ENCODE measurements at places on chromosomes 7 and 10.

GRCh38 chr10:42982891-42983506, 93.9 kb upstream of the RET start:
- DNase-seq = no peak

GRCh38 chr7:122847871-122848473, 38.3 kb downstream of the CADPS2 start:
- DNase-seq = no peak

GRCh38 chr7:28641752-28642545, 229.6 kb downstream of the CREB5 start:
- DNase-seq = no peak

DNA sequence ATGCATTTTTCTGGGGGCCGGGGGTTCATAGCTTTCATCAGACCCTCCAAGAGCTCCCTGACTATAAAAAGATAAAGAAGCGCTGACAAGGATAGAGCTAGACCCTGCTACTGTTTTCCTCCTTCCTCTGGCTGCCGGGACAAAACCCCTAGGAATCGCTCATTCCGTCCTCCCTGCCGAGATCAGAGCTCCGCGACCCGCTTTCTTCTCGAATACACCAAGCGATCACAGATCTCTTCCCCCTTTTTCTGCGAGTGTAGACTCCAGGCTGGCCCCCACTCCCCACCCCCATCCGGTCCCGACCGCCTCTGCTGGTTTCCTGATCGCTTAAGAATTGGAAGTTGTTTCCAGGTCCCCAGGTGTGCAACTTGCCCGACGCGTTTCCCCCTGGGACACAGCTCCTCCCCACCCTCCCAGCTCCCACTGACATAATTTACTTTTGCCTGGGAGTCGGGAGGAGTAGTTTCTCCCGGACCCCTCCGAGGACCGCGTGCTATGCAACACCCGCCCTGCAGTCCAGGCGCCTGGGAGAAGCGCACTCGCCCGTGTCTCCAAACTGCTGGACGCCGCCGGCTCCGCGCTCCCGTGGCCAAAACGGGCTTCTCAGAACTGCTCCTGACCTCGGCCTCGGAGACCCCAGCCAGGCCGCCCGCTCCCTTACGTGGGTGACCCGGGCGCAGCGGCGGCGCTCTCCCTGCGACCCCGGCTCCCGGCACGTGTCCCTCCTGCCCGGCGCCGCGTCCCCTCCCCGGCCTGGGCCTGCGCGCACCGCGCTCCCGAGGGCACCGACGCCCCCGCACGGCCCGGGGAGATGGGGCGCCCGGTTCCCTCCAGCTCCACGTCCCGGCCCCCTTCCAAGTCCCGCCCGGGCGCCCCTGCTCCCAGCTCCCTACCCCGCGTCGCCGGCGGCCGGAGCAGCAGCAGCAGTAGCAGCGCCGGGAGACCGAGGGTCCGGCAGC, 552 bp downstream of the IL15RA start:
- no peak for DNase-seq

- DNase-seq = no peak
These were observed 92.0 kb downstream of the BBS9 start for GRCh38 chr7:33221390-33221789.

DNA sequence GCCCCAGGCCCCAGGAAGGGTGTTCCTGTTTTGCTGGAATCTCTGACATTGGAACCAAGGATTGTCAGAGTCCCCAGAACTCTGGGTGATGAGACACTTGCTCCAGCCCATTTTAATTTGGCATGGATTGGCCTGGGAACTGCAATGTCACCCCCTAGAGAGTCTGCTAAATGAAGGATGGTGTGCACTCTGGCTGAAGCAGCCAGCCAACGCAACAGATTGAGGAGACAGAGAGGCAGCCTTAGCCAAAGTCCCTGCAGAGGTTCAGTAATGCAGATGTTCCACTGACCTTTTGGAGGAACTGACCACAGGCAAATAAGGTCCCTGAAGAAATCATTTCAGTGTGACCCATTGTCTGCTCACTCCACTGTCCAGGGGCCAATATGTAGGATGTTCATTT, 13.4 kb downstream of the LRRC18 start:
- DNase-seq = no peak

- no peak for DNase-seq
These were observed 8.3 kb upstream of the ATP6V0E2 start for GRCh38 chr7:149865437-149865836.

- no peak for DNase-seq
These were observed 267.1 kb downstream of the PRPF18 start for GRCh38 chr10:13853854-13854253.

DNA sequence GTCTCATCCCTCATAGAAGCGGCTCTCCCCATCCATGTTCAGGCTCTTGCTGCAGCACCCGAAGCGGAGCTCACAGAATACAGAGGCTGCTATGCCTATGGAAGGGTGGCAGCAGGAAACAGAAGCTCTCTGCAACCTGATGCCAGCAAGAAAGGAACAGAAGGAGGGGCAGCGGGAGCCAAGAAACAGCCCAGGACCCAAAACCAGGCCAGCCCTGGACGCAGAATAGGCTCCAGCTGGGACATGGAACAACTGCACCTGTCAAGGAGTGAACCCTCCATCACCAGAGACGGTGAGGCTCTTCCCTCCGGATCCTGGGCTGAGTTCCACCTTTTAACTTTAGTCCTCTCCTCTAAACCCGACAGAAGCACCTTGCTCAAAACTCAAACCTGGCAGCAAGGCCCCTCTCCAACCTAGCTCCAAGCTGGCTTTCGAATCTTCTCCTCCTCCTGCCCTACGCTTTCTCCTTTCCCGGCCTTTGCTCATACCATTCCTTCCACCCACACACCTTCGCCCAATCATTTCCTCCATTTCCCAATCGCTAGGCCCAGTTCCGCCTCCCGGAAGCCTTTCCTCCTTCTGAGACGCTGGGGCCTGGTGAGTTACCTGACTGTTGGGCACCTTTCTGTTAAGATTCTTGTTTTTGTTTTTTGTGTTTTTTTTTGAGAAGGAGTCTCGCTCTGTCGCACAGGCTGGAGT, 122.8 kb upstream of the ZNF92 start:
- no peak for DNase-seq

DNA sequence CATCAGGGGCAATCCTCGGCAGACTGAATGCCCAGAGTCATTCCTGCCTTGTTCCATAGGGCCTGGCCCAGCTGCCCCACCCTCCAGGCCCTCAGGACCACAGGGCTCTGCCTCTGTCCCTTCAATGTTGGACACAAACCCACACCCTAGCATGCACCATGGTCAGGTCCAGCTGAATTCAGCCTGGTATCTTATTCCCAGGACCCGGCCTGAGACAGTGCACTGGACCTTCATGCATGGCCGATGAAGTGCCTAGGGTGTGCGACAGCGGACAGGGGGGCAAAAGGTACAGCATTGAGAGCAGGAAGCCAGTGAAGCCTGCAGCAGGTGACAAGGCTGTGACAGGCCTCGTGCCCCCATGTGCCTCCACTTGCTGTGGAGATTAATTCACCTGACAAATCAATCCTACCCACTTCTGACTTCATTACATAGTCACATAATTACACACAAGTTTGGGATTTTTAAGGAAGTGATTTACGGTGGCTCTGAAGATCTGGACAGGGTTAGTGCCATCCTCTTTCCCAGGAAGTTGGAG, 261.9 kb downstream of the GRID1 start:
- no peak for DNase-seq

DNA sequence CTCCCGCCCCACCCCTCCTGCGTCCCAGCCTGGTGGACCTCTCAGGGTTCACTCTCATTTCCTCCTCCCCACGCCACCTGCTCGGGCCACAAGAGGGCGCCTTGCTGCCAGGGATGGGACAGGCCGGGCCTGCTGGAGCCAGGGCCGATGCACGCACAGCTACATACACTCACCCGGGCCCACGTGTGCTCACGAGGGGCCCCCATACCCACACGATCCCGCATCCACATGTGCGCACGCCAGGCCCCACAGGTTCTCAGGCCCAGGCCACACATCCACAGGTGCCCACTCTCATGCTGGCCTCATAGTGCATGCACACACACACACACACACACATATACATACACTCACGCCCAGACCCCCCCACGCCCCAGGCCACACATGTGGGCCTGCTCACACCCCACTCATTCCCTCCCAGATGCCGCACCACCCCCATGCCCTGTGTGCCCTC, 68.6 kb downstream of the LHPP start:
- DNase-seq = peak; percentile 58

- no peak for DNase-seq
These were observed 2.6 kb downstream of the ABCA13 start for GRCh38 chr7:48173756-48174382.

DNA sequence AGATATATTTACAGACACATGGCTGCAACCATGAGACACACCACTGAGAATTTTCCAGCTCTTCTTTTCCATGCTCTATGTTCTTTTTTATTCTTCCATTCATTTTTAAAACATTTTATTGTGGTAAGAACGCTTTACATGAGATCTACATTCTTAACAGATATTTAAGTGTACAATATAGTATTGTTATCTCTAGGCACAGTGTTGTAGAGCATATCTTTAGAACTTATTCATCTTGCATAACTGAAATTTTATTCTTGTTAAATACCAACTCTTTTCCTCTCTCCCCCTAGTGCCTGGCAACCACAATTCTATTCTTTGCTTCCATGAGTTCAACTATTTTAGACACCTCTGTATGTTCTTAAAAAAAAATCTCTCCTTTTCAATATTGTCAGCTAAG, 67.1 kb upstream of the HABP2 start:
- DNase-seq = no peak

DNA sequence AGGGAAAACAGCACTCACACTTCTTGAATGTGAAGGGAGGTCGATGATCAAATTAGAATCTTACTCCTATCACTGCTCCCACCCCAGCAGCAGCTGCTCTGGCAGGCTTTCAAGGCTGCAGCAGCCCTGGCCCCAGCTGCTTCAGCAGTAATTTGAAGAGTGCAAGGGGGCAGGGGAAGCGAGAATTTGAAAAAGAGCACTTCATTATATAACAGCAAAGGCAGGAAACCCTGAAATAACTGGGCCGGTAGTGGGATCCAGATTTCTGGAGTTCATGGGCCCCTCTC, 44.9 kb downstream of the MYPN start:
- DNase-seq = no peak

DNA sequence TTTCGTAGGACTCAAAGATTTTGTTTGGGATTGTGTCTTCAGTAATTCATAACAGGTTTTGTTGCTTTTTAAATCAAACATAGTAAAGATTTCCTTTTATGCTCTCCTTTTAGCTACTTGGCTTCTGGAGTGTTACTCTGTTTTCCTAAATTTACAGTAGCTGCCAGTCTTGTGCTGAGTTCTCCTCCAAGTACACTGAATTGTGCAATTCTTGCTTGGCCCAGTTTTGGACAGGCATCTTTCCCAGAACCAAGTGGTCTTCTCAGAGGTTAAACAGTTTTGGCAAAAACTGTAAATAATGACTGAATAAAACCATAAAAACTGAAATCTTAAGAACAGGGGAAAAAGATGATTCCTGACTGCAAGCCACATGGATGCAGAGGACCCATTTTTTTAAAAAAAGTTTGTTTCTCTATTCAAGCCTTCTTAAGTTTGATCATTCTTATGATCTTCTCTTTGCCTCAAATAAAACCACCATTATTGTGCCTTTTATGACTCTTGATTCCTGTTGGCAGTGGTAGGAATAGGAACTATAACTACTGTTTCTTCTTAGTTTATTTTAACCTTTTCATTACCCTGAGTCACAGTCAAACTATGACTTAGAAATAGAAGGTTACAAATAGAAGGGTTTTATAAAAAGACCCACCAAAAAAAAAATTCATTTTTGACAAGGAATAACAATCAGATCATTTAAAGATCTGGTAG, 88.0 kb downstream of the MDFIC start:
- no peak for DNase-seq

- DNase-seq = no peak
These were observed 1084.1 kb upstream of the PHF14 start for GRCh38 chr7:9889554-9889953.

- DNase-seq = no peak
These were observed 32.9 kb upstream of the SDK1 start for GRCh38 chr7:3267966-3268690.

DNA sequence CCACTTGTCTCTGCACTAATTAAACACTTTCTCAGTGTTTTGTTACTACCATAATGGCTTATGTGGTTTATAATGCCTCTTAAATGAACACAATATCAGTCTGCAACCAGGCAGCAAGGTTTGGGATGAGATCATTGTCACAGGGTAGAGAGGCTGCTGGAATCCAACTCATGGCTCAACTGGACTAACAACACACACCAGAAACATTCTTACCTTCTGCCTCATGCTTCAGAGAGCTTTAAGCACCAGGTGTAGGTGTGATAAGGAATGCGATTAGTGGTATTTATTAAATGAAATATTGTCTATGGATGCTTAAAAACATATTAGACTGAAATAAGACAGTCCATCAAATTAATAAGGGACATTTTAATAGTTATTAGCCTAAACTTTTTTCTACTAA, 25.4 kb downstream of the PTF1A start:
- DNase-seq = no peak

DNA sequence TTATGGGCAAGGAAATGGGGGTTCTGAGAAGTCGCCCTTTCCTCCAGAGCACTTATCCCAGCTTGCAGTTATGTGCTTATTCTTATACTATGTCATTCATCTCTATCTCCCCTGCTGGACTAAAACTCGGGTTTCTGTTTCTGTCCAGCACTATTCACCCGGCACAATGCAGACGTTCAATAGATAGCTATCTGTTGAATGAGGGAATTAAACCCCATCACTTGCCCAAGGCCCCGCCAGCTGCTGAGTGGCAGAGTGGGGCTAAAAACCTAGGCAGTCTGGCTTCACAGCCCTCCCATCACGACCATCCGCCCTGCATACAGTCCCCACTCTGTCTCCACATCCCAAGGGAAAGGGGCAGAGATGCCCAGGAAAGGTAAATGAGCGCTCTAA, 5.4 kb downstream of the SLIT1 start:
- DNase-seq = no peak

- DNase-seq = no peak
These were observed 1135.0 kb downstream of the GATA3 start for GRCh38 chr10:9189448-9189847.

GRCh38 chr7:133114519-133114918, 32.6 kb upstream of the CHCHD3 start:
- DNase-seq = no peak

DNA sequence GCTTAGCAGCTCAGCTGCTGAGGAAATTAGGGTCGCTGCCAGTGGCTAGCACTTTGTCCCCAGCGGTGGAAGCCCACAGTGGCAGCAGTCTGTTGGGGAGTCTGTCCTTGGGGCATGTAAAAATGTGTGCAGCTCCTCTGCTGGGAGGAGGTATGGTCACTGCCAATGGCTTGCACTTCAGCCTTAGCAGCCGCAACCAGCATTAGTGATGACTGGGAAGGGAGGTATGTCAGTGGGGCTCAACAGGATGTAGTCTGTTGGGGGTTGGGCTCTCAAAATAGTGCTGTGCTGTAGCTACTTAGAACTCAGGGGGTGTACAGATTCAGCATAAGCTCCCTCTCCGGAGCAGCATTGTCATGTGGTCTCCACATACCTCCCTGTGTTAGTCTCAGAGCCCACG, 189.9 kb downstream of the ZEB1 start:
- no peak for DNase-seq

GRCh38 chr7:57339198-57339944, 110.6 kb upstream of the ZNF716 start:
- no peak for DNase-seq

Measured in NCI-H510A (cell line).